ENCODE measurements at places on chromosomes 3 and 15.

DNA sequence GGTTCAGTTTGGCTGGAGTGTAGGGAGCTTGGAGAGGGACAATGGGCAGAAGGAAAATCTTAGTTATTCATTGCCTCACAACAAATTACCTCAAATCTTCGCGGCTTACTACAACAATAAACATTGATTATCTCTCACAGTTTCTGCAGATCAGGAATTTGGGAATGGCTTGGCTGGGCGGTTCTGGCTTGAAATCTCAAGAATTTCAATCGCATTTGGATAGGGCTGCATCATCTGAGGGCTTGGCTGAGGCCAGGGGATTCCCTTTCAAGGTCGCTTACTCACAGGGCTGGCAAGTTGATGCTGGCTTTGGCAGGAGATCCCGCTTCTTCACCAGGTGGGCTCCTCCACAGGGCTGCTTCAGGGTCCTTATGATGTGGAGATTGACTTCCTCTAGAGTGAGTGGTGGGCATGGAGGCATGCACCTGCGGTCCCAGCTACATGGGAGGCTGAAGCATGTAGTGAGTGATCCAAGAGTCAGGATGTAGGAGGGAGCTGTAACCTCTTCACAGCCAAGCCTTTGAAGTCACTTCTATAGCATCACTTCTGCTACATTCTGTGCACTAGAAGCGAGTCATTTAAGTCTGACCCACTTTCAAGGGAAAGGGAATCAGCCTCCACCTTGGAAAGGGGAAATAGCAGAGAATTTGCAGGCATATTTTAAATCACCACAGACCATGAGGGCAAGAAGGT lies 63.1 kb downstream of the CDC25A start:
- DNase-seq: no peak

DNA sequence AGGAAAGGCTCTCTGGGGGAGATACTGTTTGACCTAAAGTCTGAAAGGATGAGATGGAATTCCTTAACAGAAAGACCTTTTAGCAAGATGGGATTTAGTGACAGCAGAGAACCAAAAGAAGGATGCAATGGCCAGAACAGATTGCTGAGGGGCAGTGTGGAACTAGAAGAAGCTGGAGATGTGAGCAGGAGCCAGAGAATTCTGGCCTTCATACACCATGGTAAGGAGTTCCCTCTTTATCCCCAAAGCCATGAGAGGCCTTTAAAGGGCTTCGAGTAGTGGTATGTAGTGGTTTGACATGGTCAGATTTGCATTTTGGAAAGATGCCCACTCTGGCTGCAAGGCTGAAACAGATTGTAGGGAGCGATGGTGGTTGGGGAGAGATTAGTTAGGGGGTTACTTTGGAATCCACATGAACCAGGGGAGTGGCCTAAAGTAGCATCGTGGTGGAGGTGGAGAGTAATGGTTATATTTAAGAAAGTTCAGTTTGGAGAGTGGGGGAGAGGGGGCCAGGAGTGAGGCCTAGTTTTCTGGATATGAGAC lies 34.0 kb upstream of the NPHP3 start:
- DNase-seq: no peak

GRCh38 chr3:50627407-50628051 lies 10.6 kb downstream of the MAPKAPK3 start:
- no peak for DNase-seq

GRCh38 chr3:158104431-158104921 lies 1.7 kb downstream of the SHOX2 start:
- no peak for DNase-seq

GRCh38 chr3:128430301-128430700 lies 36.4 kb downstream of the DNAJB8 start:
- no peak for DNase-seq

DNA sequence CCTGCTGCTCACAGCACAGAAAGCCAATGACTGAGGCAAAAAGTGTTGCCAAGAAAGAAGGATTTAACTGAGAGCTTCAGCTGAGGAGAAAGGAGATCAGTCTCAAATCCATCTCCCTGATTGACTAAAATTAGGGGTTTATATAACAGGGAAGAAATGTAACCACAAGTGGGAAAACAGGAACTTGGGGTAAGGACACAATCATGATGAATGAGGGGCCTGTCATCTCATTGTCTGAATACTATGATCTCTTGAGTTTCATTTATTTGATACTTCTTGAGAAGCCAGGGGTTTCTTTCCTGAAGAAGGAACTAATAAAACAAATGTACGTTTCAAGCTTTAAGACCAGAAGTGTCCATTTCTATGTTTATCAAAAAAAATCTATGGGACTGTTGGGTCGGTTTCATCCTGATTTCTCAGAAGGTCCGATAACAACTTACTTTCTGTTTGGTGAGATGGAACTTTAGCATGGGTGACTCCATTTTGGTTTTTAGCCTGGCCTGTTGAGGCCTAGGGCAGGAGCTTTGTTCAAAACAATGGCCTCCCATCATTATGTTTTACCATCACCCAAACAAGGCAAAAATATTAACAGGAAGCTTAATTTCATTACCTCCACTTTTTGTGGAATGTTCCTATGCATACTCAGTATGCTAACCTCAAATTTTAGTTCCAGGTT lies 76.6 kb upstream of the PIAS1 start:
- no peak for DNase-seq

GRCh38 chr15:39194106-39194830 lies 386.6 kb upstream of the THBS1 start:
- no peak for DNase-seq

DNA sequence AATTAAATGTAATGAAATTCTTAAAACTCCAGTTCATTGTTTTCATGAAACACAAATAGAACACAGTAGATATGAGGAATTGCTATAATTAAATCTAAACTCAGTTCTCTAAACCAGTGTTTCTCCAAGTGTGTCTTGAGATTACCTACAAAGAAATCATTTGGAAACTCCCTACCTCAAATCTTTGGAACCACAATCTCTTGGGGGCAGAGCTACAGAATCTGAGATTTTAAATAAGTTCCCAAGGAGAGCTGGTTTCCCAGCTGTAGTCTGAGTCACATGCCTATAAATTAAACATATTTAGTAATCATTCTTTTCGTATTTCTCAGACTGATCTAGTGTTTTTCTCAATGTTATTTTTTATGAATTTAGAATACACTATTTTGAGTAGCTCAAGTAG lies 17.0 kb upstream of the ACTC1 start:
- no peak for DNase-seq

DNA sequence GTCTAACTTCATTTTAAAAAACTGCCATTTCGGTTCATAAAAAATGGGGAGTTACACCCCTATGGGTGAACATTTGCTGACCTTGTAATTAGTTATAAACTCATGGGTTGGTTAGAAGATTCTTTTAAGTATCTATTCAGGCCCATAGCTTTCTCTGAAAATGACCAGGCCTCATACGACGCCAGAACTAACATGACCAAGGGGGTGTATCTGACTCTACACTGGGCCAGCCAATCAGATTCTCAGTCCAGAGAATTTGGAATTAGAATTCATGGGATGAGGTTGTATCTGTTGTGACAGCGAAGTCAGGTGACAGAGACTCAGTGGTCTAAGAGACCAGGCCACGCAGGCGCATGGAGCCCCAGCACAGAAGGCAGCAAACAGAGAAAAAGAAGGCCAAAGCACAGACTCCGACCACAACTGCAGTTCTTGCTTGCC lies 981.4 kb downstream of the FHIT start:
- no peak for DNase-seq

DNA sequence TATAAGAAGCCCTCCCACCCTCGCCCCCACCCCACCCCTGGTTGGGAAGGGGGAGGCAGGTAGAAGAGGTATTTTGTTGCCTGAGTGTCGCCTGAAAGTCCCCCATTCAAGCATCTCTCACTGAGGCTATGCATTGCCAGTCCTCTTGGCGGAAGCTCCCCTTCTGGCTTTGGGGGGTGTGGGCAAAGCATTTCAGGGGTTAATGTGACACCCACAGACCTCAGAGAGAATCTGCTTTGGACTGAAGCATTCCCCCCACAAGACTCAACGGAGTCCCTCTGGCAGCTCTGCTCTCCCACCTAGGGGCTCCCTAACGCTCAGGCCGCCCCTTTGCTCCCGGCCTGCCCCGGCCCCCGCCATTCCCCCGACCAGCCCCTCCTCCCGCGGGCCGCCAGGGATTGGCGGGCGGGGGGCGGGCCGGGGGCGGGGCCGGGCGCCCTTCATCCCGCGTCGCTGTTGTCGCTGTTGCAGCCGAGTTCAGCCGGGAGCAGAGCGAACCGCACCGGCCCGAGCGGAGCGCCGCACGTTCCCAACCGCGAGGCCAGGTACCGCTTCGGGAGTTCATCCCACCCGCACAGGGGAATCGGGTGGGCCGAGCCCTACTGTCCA lies at the start of gene SLC38A3:
SLC38A3 (plus strand) TSS at position 468 of the 609 bp plus-strand sequence. CDS start 8,929 bp downstream, outside the sequence.
- DNase-seq: no peak

DNA sequence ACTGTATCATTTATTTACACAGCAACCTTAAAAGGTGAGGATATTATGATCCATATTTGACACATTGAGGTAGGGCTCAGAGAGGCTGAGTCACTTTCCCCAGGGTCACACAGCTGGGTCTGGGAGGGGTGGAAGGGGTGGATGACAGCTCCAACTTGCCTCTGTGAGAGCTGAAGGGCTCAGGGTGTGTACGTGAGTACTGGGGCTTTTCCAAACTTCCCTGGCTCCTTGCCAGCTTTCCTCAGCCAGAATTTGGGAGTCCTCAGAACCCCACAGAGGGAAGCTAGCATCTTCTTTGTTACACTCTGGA lies 58.3 kb upstream of the SLC6A11 start:
- DNase-seq: no peak

DNA sequence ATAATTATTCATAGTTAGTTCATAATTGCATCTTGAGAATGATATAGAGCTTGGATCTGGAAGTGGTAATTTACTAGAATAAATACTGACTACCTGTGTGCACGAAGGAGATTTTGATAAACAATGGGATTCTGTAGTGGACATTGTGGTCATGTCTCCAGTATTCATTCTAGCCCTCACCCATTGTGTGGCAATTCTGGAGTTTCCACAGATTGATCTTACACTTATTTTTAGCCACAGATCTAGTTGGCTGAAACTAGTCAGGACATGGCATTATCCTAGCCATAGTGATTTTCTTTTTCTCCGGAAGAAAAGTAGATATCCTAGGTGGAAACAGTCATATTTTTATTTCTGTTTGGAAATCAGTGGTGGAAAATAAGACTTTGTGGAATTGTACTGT lies 833.1 kb downstream of the NAALADL2 start:
- no peak for DNase-seq

GRCh38 chr3:141050576-141051442 lies at the start of gene SPSB4:
Gene SPSB4 (plus strand): TSS chr3:141051347. CDS start chr3:141066105, 14,758 bp downstream.
- no peak for DNase-seq

DNA sequence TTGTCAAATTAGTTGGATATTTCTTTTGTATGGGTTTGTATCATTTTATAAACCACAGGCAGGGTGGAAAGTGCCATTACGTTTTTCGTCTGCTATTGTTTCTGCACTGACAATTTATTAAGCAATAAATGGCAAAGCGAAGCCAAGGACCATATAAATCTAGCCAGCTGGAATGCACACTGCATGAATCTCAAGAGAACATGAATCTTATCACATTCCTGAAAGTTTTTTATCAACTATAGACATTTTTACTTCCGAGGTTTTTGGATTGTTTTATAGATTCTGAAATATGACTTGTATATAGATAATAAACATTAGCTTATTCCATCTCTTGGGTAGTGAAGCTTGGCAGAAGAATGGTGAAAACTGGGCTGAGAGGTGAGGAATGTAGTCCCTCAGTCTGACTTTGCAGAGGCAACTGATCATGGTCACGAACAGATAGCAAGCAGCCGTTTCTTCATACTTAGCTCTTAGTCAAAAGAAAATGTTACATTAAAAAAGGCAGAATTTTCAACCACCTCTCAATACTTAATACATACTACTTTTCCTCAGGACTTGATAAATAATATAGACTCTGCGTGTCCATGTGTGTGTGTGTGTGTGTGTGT lies 102.7 kb downstream of the OSBPL10 start:
- DNase-seq: no peak

- DNase-seq: no peak
These were observed 3.0 kb upstream of the ZNF280D start for GRCh38 chr15:56736308-56736707.

DNA sequence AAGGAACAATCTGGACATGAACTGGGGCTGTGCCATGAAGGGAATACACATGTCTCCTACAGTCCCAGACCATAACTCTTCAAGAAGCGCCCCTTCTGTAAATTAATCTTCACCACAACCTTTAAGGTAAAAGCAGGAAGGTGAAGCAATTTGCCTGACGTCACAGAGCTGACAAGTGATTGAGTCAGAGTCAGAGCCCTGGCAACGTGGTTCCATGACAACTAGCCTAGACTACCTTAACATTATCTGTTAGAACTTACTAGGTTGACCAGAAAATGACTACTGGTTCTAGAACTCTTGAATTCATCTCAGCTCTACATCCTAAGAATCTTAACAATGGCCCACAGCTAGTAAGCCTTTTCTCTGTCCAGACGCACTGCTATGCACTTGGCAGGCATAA lies 124.6 kb downstream of the NTRK3 start:
- DNase-seq: no peak

- DNase-seq: no peak
These were observed 45.6 kb upstream of the LDHAL6B start for GRCh38 chr15:59160880-59161593.

GRCh38 chr3:57980416-57980815 lies 27.8 kb upstream of the FLNB start:
- no peak for DNase-seq

DNA sequence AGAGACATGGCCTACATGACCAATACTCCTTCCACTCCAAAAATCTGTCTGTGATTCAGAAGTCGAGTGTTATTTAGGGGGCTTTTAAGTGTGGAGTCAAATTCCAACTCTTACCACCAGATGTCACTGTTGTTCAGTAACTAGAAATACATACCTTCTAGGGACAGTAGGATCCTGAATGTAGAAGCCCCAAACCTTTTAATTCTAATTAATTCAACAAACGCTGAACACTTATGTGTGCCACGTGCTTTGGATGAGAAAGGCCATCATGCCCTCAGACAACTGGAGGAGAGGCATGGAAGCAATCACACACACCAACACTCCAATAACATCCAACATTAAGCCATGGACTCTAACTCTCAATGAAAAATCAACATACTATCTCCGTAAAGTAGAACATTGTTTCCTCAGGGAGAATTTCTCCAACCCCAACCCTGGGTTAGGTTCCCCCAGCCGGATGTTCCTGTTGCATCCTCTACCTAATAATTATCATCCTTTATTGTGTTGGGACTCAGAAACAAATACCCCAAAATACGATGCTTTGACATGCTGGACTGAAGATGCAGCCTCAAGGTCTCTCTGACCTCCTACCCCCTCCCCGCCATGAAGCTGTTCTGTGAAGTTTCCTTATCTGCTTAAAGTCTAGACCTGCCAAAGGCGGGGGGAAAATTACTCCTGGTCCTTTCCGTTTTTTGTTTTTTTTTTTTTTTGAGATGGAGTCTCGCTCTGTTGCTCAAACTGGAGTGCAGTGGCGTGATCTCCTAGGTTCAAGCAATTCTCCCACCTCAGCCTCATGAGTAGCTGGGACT lies 8.0 kb upstream of the CCDC13 start:
- DNase-seq: no peak

- DNase-seq: no peak
These were observed 26.0 kb downstream of the TARS3 start for GRCh38 chr15:101698314-101698713.
